LHCN-M2 (cell line): ENCODE measurements at places on chromosomes 3 and 15. TPM values are rescaled to one million over a fixed set of nuclear protein-coding genes. Genes with fewer than 3 reads are reported as not detected.
A peak's percentile ranks its signal among the peaks of the same experiment; 100 is the strongest.

The ADPRH gene
- total RNA-seq = 13.3 and 14.7 TPM in 2 replicates

The TARS3 gene
- 7.4 and 9.5 TPM in 2 replicates for total RNA-seq

The FBXW12 gene
- not detected in 2 replicates for total RNA-seq

DNA sequence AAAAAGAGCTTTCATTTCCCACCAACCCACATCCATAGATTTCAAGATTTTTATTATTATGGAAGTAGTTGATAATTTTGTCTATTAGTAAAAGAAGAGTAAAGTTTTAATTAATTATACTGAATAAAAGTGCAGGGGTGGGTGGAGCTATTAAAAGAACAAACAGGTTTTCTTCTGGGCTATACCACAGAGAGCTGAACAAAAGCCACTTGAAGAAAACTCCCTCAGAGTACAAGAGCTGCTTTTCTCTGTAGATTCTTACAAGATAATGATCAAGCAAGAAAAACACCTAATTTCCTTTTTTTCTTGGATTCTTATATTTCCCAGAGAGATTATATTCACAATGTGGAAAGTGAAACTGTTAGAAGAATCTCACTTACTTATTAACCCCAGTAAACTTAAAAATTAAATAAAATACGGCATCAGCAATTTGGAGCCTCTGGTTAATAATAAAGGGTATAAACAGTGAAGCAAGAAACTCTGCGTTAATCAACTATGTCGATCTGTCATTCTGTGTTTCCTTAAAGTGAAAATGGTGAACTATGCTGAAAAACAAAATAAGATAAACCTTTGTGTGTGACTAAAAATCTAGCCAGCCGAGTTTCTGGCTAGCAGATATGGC lies 84.9 kb downstream of the THBS1 start:
- no peak for DNase-seq

DNA sequence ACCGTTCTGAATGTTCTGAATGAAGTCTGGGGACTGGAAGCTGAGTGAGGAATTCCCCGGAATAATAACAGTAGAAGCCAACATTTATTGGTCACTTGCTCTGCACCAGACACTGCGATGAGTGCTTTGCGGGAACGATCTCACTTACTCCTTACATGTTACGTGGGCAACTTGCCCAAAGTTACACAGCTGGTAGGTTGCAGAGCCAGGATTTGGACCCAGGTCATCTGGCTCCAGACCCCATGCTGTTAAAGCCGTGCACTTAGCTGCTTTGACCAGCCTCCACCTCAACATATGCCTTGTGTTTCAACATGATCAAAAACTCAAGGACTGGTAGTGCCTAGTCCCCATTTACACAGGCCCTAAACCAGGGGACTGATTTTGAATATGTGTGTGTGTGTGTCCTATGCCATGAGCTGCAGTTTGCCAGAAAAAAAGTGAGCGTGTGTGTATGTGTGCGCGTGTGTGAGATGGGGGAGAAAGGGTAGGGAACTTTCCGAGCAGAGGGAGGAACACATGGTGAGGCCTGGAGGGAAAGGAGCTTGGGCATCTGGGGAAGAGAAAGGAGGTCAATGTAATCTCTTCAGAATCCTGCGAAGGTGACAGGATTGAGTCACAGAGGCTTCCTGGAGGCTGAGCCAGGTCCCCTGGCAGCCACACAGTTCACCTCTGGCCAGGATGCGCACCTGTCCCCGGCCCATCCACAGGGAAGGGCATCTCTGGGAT lies 28.9 kb downstream of the LINGO1 start:
- DNase-seq = no peak

DNA sequence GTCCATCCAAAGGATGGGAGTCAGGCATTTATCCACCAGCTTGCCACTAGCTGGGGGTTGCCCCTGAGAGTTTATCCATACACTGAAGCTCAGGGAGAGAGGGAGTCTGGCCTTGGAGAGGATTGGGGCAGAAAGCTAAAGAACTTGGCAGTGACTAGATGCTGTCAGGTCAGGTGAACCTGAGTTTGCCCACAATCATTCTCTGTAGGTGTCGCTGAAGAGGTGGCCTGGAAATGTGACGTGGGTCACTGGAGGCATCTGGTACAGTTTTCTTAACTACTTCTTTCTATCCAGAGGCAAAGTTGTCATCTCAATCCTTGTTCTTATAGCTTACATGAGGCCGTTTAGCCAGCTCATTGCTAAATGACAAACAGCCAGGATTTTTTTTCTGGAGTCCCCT lies 298.0 kb upstream of the CTNNB1 start:
- DNase-seq = no peak

- peak; percentile 44 for DNase-seq
Observed at GRCh38 chr3:56055951-56056350, 412.3 kb downstream of the ERC2 start.

DNA sequence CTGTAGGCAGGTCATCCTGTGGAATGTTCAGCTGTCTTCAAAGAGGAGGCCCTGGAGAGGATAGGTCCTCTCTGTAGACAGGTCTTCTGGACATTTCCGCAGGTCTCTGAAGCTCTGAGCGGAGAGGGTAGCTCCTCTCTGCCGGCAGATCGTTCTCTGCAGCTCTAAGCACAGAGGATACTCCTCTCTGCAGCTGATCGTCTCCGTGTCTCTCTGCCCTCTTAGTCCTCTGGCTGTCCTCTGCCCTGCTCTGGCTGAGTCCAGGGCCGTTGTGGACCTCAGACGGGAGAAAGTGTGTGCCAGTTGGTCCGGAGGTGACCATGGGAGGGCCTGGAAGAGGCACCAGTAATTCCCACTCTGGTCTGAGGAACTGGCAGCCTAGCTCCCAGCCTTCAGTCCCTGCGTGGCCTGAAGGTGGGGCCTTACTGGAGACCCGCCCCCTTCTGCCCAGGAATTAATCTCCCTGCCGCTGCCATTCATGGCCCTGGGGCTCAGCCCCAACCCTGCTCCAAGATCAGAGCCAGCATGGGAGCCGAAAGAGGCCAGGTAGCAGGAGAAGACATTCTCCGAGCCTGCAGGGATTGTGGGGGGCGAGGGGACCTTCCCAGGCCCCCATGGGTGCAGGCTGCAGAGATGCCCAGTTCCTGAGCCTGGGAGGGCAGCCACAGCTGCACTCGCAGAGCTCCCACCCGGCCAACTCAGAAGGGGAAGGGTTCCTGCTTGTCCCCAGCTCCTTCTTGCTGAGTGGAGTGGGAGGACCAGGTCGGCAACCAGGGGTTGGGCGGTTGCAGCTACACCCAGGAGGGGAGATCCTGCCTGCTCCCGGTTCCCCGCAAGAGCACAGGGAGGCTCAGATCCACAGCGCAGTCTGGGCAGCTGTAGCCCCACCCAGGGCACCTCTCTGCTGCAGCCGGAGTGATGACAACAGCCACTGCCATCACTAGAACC lies 488.7 kb downstream of the RSL24D1 start:
- DNase-seq = no peak

- DNase-seq = peak; percentile 63
Observed at GRCh38 chr3:107660306-107660976, 137.7 kb downstream of the BBX start.

- no peak for DNase-seq
Observed at GRCh38 chr15:80749589-80749988, 29.6 kb upstream of the CEMIP start.

- DNase-seq = no peak
Observed at GRCh38 chr3:1093217-1093616, 393 bp downstream of the CNTN6 start.

DNA sequence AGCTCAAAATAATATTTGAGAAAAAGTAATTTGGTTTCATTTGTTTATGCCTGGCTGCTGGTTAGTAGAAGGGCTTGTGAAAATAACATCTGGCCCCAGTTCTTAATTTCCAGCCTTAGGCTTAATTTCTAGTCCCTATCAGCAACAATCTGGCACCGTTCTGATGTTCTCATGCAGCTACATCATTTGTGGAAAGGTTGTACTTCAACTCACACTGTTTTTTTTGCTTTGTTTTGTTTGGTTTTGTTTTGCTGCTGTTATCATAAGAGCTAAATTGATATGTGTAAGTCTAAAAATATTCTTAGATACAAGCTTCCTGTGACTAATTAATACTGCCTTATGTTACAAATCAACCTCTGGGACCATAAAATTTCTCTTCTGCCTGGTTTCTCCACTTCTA lies 8.9 kb downstream of the CPA3 start:
- DNase-seq = peak; percentile 36

DNA sequence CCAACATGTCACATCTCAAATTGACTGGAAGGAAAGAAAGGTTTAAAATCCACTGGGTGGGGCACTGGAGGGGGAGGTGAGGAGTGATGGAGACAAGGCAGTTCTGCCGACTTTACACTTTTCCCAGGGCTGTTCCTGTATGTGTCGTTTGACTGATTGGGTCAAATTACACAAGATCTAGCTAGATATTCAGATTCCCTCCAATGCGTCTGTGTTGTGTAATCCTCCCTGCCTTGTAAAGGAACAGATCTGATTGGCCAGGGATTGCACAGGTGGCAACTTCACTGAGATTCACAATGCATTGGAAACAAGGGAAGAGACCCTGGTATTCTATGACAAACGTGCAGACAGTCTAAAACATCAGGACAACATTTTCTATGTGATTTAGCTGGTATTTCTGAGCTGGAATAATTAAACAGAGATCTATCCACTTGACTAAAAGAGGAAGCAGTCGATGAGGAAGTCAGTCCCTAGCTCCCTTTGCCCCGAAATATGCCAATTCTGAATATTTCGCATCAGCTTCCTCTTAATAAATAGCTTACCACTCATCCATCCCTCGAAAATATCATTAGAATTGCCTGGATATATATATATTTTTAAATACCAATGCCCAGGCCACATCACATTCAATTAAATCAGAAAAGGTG lies 312.9 kb downstream of the RORA start:
- DNase-seq = no peak

DNA sequence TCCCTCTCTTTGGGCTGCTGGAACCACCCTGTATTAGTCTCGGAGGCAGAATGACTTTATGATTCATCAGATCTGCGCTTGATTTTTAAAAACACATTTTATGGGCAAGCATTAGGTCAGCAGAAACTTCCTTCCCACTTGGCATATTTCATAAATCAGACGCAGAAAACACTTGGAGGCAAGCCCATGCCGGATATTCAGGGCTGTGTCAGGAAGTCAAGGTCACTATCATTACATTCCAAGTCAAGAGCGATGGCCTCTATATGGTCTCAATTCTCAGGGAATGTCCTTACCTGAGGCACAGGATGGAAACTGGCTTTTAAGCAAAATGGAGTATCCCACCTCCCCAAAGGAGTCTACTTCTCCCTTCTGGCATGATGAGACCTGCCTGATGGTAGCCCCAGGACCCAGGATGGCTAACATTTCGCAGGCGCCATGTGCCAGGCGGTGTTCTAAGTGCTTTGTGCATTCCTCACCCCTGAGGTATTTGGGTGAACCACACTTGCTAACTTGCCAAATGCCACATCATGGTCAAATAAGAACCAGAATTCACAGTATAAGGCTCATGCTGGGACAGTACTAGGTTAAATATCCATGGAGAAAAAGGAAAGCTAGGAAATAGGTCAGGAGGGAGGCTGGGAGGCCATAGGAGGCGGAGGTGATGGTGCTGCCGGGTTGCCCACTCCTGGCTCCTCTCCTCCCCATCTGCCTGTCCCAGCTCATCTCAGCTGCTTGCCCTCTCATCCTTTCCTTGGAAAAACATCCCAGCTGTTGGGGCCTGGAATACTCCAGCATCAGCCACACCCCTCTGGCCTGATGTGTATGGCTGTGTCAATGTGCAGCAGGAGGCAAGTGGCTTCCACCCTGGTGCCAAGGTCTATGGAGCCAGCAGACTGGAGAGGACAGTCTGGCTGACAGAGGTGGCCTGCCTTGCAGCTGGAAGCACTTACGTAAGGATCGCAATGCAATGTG lies 18.8 kb downstream of the BCL2L10 start:
- peak; percentile 97 for DNase-seq

DNA sequence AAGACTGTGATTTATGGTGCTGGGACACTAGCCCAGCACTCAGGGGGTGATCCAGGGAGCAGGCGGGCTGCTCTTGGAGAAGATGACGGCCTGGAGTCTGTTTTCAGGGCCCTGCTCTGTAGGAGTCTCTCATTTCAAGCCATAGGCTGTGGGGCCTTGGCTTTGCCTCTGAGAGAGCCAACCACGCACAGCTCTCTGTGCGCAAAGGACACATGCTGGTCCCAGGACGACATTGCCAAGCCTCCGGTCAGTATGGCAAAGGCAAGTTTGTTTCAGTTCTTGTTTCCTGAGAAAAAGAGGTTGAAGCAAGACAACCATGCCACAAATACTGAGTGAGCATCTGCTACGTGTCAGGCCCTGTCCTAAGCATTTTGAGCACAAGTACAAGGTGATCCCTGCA lies 197.1 kb downstream of the EPHB1 start:
- no peak for DNase-seq

GRCh38 chr3:186967686-186968085 lies 37.4 kb downstream of the ST6GAL1 start:
- no peak for DNase-seq

- no peak for DNase-seq
Observed at GRCh38 chr15:80612118-80612823, 82.8 kb upstream of the ABHD17C start.

DNA sequence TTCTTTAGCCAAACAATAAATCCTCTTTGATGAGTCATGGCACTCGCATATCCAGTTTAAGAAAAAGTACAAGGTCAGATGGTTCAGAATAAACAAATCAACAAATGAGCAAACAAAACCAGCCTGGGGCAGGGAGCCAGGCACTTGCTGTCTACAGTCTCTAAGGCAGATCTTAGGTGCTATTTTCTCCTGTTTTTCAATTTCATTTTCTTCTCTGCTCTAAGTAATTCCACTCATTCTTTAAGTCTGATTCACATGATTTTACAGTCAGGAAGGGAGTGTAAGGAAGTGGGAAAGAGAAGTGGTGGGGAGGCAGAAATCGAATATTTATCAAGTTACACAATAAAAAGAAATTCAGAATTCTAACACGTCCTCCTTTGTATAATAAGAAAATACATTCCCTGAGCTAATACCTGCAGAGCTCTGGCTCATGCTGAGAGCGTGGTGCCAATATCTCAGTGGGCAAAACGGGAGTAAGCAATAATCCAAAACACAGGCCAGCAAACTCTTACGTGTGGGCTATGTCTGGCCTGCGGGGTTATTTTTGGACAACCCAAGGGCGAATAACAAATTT lies 298.6 kb downstream of the ADAMTS17 start:
- peak; percentile 80 for DNase-seq

DNA sequence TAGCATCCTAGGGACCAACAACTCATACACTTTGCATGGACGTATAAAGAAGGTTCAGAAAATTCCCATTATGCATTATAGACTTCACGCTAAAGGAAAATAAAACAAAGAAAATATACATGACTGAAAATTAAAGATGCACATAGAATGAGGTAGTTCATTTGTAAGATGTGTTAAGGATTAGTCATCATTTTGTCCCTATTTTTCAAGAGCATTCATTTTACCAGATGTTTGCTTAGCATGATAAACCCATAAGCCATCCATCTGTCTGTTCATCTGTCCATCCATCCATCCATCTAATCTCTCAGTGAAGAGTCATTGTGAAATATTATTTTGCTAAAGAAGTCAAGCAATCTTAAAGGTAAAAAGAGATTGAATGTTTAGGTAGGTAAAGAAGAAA lies 80.3 kb downstream of the TFG start:
- DNase-seq = peak; percentile 27

GRCh38 chr3:71754610-71755253 lies 1.1 kb downstream of the GPR27 start:
- no peak for DNase-seq
